ENCODE measurements at places on chromosomes 3 and 15.

DNA sequence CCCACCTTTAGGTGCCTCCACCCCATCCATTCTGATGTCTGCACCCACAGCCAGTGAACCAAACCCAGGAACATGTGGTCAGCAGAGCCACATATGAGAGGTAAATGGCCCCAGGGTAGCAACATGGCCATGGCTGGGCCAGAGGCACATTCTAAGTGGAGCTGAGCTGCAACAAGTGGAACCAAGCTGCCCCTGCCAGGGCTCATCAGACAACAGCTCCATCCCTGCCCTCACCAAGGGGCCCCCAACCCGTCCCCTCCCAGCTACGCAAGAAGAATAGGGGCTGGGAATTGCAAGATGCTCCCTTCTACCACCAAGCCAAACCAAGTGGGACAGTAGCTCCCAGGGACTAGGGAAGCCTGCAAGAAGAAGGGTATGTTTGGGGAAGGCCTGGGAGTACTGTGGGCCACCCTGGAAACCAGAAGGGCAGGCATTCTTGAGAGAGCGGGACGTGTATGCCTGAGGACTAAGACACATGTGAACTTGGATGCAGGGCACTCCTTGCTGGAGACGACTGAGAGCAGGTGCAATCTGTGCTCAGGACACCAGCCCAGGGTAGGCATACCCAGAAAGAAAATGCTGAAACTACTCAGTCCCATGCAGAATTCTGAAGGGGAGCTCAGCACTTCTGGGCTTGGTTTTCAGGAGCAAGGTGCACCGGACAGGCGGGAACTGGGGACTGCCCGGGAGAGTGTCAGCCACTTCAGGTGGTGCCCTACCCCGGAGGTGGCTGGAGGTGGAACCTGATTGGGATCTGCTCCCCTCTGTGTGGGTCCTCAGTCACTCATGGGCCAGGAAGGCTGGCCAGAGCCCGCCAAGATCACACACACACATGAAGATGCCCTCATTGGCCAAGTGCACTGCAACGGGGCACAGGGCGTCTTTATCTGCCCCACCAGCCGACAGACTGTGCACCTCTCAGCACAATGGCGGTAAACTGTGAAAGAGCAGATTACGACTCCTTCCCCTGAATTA, 9.5 kb downstream of the MYL3 start:
- DNase-seq: no peak

DNA sequence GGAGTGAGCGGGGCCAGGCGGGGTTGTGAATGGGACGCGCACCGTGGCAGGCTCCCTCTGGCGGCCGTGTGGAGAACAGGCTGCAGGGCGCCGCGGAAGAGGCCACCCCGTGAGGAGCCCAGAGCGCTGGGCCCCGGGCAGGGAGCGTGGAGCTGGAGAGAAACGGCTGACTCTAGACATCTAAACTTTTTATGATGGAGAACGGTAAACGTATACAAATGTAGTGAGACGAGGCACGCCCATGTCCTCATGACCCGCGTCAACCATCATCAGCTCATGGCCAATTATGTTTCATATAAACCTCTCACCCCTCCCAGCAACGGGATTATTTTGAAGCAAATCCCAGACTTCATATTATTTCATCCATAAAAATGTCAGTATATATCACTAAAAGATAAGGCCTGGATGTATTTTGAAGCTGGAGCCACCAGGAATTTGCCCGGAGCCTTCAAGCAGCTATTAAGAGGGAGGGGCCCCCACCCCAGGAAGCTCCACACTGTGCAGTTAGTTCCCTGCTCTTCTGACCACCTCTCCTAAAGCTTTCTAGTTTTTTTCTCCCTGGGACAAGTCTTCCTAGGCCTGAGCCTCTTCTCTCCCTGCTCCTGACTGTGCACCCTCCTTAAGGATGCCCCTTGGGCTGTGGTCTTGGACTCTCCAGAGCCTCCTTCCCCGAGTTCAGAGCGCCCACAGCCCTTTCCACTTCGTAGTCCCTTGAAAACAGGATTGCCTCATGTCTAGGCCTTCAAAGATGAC, 149.5 kb downstream of the SMAD6 start:
- DNase-seq: peak; percentile 44

GRCh38 chr3:25184641-25185250, 243.3 kb upstream of the RARB start:
- no peak for DNase-seq

DNA sequence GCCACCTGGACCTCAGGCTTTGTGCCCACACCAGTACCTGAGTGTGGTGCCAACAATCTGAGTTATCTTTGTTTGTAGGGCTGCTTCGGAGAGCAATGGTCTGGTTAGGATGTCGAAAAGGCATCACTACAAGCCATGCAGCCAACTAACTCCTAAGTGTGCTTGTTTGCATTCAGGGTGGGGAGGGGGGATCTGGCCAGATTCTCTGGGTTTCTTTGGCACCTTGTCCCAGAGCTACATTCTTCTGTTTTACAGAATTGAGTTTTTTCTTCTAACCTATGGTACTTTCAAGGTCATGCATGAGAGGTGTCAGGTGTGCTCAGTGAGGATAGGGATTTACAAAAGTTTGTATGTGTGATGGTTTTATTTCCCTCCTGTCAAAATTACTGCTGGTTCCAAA, 391.4 kb upstream of the RARB start:
- no peak for DNase-seq

GRCh38 chr3:184820525-184820924, 8.6 kb downstream of the VPS8 start:
- DNase-seq: no peak

- no peak for DNase-seq
Measured at GRCh38 chr15:90818251-90819210, 49.9 kb upstream of the FURIN start.

- DNase-seq: no peak
Measured at GRCh38 chr15:44296625-44297524, 8.4 kb downstream of the GOLM2 start.

DNA sequence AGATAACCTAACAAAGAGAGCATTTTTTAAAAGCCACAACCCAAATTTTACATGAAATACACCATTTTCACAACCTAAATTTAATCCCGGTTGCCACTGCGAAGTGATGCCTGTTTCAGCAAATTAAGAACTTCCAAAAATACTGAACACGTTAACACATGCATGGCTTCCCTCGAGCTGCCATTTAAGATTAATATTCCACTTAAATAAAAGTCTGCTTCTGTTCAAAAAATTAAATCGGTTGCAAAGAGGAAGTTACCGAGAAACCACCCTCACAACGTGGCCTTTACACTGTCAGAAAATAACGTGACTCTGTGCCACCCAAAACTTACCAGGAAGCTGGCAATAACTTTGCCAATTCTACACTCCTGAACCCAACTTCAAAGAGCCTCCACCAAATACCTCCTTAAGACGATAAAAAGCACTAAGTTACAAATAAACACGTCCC, 1.2 kb downstream of the TBL1XR1 start:
- no peak for DNase-seq

GRCh38 chr15:79919749-79920511, 23.1 kb upstream of the MTHFS start:
- no peak for DNase-seq
